Breast epithelium (tissue), 4 donors: ENCODE measurements at places on chromosomes 11 and 22. TPM values are rescaled to one million over a fixed set of nuclear protein-coding genes. Genes with fewer than 3 reads are reported as not detected.

FAM227A gene
- 7.9 TPM for total RNA-seq

MS4A6E gene
- total RNA-seq, result 2.1 TPM

PTPN5 gene
- 1.3 TPM for total RNA-seq

RAG1 gene
- 1.3 TPM for total RNA-seq

ARHGEF17 gene
- total RNA-seq, result 28.8 TPM

STK33 gene
- total RNA-seq, result 0.33 TPM

KDM4E gene
- total RNA-seq, result not detected

TEAD1 gene
- 80.1 TPM for total RNA-seq

FADD gene
- total RNA-seq, result 30.2 TPM

MUC6 gene
- total RNA-seq, result 1.9 TPM

POU2AF2 gene
- total RNA-seq, result not detected

PIWIL4 gene
- 4.8 TPM for total RNA-seq

SLC5A1 gene
- 5.3 TPM for total RNA-seq

BCO2 gene
- total RNA-seq, result 5.2 TPM

OR2D2 gene
- not detected for total RNA-seq
